ENCODE measurements at places on chromosomes 5 and 9. TPM values are rescaled to one million over a fixed set of nuclear protein-coding genes. Genes with fewer than 3 reads are reported as not detected.

The CA9 gene
- 0.98 TPM for total RNA-seq

The FOXD4 gene
- 0.23 TPM for total RNA-seq

The ERGIC1 gene
- total RNA-seq = 114 TPM

The NTMT1 gene
- 50.1 TPM for total RNA-seq

The HNRNPAB gene
- total RNA-seq = 60.7 TPM

The MARCHF3 gene
- total RNA-seq = 38.0 TPM

The HRCT1 gene
- 12.0 TPM for total RNA-seq

The C1QTNF2 gene
- 0.35 TPM for total RNA-seq

The PRDM9 gene
- not detected for total RNA-seq

The ARID3C gene
- total RNA-seq = 0.08 TPM

The JAKMIP2 gene
- total RNA-seq = not detected

The ATG12 gene
- total RNA-seq = 31.8 TPM

The SLIT3 gene
- total RNA-seq = 27.8 TPM

The C5orf52 gene
- total RNA-seq = not detected

The TAF11L10 gene
- not detected for total RNA-seq

Measured in smooth muscle cell of the coronary artery (primary cell).